ENCODE measurements at places on chromosomes 7 and 10. TPM values are rescaled to one million over a fixed set of nuclear protein-coding genes. Genes with fewer than 3 reads are reported as not detected.

The CD36 gene
- total RNA-seq: 32.1 TPM

The PTPRN2 gene
- total RNA-seq: 35.7 TPM

The AKR1C8 gene
- total RNA-seq: 0.45 TPM

GRCh38 chr7:101299511-101300464 lies 21.8 kb downstream of the IFT22 start:
- DNase-seq: no peak

DNA sequence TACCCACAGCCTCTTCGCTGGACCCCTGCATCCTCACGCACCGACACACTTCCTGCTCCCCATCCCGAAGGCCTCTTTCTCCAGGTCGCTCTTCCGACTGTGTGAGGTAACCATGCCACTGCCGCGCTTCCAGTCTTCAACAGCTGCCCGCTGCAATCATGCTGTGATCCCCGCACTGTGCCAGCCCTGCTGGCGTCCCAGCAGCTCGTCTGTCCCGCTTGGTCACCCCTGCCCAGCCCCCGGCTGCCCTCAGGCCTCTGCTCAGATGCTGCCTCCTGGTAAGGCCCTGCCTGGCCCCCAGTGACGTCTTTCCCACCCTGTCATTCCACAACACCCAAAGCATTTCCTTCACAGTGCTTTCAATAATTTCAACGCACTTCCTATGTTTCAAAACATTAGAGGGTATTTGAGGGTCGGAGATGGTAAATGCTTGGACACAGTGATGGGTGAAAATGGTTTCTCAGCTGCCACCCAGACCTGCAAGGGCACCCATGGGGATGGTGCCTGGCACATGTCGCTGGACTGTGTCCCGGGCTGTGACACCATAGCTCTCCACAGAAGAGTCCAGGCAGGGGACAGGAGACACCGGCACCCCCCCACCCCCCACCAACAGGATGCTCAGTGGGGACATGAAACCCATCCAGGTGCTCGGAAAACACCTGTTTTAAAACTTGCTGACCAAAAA lies 125.2 kb downstream of the MAD1L1 start:
- DNase-seq: no peak

The ASB10 gene
- total RNA-seq: not detected

DNA sequence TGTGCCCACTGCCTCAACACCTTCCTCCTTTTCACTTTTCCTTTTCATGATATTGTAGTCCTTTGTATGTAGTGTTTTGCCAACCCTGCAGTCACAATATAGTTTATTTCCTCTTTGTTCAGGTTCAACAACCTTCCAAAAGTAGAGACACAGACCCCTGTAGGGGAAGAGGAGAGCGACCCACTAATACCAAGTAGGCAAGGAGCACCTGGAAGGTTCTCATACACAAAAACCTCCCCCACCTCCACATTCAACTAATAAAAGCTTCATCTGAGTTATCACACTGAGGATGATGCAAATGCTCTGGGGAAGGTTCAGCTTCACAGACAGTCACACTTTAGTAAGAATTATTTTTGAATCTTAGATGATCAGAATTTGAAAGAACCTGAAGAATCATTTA lies 41.6 kb downstream of the PIK3AP1 start:
- DNase-seq: no peak

DNA sequence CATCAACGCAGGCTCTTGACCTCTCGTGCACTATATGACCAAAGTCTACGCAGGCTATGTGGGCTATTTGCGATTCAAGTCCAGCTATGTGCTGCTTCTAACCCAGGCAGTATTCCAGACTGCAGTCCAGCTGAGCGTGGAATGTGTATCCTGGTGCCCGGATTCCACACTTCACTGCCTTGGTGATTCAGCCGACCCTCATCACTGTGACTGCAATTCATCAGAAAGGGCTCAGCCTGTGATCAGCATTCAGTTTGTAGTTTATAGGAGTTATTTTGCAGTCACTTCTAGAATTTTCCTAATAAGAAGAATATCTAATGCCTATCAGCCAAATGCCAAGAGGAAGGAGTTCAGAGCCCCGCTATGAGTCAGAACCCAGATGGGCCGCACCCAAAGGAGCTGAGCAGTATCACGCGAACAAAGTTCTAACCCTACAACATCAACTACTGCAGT lies 119.8 kb upstream of the LANCL2 start:
- DNase-seq: no peak

- DNase-seq: no peak
These were observed 46.4 kb upstream of the FIGNL1 start for GRCh38 chr7:50496569-50496968.

DNA sequence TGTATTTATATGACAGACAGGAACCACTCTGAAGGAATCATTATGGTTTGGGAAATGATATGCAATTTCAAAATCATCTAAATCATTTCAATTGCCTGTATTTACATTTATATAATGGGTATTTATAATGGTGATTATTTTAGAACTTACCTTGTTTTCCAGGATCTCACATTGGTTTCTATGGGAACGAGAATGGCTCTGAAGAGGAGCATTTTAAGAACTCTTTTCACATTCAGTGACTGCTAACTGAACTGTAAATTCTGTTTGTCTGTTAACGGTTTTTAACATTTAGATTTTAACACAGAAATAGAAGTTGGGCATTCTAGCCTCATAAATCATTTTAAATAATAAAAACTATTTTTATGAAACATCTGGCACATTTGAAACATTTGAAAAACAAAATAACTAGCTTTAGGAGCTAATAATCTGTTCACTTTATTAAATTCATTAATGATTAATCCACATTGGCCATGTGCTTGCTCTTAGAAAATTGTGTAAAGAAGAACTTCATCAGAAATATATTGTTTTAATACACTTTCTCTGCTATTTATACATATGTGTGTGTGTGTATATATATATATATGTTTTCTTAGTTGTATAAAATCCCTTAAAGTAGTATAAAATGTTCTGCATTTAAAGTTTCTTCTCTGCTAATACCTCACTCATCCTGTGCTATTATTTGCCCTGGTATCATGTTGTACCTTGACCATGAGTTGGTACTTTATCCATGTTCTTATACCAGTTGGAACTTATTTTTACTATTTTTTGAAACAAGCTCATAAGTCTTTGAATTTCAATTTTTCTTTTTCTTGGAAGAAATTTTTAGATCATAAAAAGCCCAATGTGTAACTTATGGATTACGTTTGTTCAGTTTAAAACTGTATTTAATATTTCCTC lies 8.7 kb upstream of the SEM1 start:
- DNase-seq: no peak

GRCh38 chr10:102948786-102949185 lies 30.7 kb downstream of the CNNM2 start:
- DNase-seq: no peak

DNA sequence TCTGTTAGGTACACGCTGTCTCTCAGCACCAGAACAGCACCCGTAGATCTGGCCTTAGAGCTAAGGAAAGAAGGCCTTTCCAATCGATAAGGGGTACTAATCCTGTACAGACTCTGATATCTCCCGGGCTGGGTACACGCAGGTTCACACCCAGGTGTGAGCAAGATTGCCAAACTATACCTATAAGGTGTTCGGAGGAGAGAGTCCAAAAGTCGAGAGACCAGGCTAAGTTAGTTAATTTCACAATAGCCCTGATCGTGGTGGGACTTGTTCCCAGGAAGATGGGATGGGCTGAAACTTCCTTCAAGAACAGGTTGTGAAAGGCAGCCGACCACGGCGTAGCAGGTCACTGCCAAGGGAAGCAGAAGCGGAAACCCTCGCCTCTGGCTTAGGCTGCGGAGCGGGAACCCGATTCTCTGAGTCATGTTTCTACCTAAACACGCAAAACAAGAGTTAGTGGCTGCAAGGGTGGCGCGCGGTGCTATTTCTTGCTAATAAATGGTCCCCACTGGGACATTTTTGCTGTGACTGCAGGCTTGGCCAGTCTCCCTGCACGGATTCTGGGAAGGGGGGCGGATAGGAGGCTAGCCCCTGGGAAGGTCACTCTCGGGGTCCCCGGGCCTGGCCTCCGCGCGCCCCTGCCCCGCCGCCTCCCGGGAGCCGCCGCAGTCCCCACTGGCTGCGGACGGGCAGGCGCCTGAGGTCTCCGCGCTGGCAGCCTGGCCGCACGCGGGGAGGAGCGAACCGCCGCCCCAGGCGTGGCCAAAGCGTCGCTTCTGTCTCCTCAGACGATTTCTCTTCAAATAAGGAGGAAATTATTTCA lies 75.4 kb upstream of the PDSS1 start:
- DNase-seq: no peak

The ASIC3 gene
- 1.6 TPM for total RNA-seq

GRCh38 chr7:128177768-128178550 lies 63.1 kb upstream of the LEP start:
- DNase-seq: no peak

The HMX3 gene
- total RNA-seq: not detected

The CYP26C1 gene
- total RNA-seq: 9.5 TPM

DNA sequence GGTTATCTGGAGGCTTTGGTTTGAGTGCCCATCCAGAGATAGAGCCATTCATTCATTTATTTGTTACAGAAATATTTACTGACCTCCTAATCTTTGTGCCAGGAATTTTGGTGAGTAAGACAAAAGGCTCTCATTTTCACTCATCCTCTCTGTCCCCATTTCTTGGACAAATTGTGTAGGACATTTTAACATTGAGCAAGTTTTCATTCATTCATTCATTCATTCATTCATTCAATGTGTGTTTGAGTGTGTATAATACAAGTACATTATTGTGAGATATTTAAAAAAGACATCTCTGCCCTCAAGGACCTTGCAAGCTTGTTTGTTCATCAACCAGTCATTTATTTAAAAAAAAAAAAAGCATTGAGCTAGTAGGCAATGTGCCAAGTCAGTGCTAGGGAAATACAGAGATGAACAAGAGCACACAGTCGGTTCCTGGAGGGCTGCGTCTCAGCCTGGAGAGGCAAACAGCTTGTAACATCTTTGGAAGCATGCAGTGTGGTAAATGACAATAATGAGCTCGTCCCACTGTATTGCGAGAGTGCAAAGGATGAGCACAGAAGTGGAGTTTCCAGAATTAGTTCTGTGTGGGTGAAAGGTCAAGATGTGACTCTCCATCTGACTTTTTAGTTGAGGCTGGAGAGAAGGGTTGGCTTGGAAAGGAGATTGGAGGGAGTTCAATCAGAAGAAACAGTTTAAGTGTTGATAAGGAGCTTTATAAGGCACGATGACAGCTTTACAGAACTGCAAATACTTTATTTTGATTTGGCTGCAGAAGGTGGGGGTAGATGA lies 50.5 kb upstream of the HBP1 start:
- no peak for DNase-seq

The DNAH11 gene
- 6.9 TPM for total RNA-seq

GRCh38 chr7:142139597-142140400 lies 28.3 kb downstream of the MGAM2 start:
- no peak for DNase-seq

GRCh38 chr10:131902211-131902610 lies 1.4 kb downstream of the PPP2R2D start:
- no peak for DNase-seq

The LEP gene
- total RNA-seq: 0.09 TPM

GRCh38 chr7:112858838-112859237 lies 68.6 kb upstream of the TMEM168 start:
- DNase-seq: no peak

DNA sequence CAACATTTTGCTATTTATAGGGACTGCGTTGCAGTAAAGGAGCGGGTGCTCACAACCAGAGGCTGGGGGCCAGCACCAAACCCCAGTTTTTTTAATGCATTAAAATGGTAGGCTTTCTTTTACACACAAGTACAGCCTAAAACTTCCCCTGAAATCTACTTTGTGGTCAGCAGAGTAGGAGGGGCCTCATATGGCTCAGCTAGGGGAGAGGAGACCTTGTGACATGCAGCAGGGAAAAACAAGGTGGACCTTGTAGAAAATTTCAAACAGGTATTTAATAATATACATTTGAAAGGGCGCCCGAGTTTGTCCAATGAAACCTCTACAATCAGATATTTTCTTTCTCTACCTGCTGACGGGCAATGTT lies 1.4 kb downstream of the CCDC136 start:
- no peak for DNase-seq

The CHST3 gene
- total RNA-seq: 22.0 TPM

- no peak for DNase-seq
These were observed 7.0 kb upstream of the SERPINE1 start for GRCh38 chr7:101119876-101120275.

GRCh38 chr7:33922820-33923219 lies 17.5 kb downstream of the BMPER start:
- no peak for DNase-seq

- no peak for DNase-seq
These were observed 127.2 kb downstream of the CELF2 start for GRCh38 chr10:11144626-11145494.

DNA sequence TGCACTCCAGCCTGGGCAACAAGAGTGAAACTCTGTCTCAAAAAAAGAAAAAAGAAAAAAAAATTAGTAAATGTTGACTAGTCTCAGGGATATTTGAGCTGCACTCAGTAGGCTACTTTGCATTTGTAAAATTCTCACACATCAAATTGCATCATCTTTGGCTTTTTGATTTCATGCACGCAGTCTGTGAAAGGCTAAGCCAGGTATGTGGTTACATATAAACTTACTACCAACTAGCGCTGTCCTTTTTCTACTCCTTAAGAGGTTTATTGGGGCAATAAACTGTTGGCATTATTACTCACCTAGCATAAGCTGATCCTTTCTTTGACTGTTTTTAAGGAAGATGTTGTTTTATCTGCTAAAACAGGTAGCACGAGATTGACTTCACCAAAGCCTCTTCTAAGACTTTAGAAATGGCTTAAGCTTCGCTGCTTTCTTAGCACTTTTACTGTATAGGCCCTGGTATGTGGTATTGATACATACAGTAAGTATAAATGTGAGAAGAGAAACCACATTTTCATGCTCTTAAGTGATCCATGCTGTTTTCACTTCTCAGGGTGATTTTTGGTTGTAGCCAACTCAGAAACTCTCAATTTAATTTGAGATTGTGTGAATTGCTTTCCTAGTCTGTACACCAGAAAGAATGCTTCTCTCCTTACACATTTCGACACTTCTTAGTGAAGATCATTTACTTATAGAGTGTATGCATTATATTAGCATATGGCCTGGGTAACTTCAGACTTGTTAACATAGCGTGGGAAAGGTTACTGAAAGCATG lies 323.9 kb downstream of the AUTS2 start:
- no peak for DNase-seq

The TSPAN33 gene
- total RNA-seq: 13.6 TPM

- DNase-seq: no peak
These were observed 127.6 kb upstream of the NANOS1 start for GRCh38 chr10:118901906-118902305.

- DNase-seq: no peak
These were observed 73.7 kb upstream of the ODAD2 start for GRCh38 chr10:28072573-28072972.

GRCh38 chr7:45149606-45150005 lies 8.0 kb upstream of the RAMP3 start:
- no peak for DNase-seq

DNA sequence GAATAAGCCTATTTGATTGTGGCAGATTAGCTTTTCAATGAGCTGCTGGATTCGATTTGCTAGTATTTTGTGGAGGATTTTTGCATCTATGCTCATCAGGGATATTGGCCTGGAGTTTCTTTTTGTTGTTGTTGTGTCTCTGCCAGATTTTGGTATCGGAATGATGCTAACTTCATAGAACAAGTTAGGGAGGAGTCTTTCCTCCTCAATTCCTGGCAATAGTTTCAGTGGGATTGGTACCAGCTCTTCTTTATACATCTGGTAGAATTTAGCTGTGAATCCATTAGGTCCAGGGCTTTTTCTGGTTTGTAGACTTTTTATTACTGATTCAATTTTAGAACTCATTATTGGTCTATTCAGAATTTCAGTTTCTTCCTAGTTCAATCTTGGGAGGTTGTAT lies 43.4 kb upstream of the KLF14 start:
- no peak for DNase-seq

The DPYSL4 gene
- total RNA-seq: 44.5 TPM

- no peak for DNase-seq
These were observed 6.3 kb downstream of the EN2 start for GRCh38 chr7:155464183-155464582.

The BEND7 gene
- total RNA-seq: 16.5 TPM

All from cerebellum (tissue), 4 donors.